ENCODE measurements at places on chromosomes 12 and 14. TPM values are rescaled to one million over a fixed set of nuclear protein-coding genes. Genes with fewer than 3 reads are reported as not detected.

LRRIQ1 gene
- total RNA-seq, result not detected

TMCC3 gene
- 18.2 TPM for total RNA-seq

SERPINA6 gene
- not detected for total RNA-seq

IRF2BPL gene
- total RNA-seq, result 95.9 TPM

Measured in lower leg skin (tissue), 4 donors.